ENCODE measurements at places on chromosomes 3 and 15.

GRCh38 chr3:180223268-180223667, 186.5 kb upstream of the PEX5L start:
- DNase-seq: no peak

- no peak for DNase-seq
Measured at GRCh38 chr3:177196456-177197040, 734 bp downstream of the TBL1XR1 start.

DNA sequence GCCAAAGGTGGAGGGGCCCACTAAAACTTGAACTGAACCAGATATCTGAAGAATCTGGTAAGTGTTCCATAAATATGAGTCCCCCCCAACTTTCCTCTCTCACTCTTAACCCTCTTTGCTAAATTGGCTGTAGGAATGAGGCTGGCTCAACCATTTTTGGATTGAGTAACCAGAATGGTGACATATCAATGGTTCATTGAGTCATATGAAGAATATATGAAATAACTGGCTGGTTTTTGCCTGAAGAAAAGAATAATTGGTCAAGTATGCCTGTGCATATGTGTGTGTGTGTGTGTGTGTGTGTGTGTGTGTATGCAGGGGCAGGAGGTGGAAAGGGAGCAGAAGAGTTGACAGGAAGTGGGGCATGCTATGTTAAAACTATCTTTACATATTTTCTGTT, 472.9 kb upstream of the THBS1 start:
- DNase-seq: no peak

DNA sequence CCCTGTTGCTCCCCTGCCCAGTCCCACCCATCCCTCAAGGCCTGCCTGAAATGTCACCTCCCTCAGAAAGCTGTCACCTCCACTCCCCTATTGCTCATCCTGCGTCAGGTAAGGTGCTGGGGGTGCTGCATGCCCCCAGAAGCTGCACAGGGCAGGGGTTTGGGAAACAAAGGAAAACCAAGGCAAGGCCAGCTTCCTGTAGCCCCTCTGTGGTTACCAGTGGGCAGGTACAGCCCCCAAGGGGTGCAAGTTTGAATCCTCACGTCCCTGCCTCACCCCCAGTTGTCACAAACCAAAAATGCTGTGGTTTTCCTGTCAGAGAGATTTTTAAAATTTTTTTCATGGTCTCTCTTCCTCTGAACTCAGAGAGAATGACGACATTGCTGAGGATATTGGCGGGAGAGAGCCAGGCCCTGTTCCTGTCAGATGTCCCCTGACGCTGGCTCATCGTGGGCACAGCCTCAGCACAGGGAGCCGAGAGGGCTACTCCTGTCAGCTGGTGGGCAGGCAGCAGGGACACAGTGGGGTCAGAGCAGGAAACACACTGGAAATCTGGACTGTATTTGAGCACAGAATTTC, 27.0 kb downstream of the PSTPIP1 start:
- no peak for DNase-seq

GRCh38 chr3:141011997-141012262, 39.2 kb upstream of the SPSB4 start:
- no peak for DNase-seq

- peak; percentile 91 for DNase-seq
Measured at GRCh38 chr3:117439812-117440211, 730.2 kb downstream of the TUSC7 start.

DNA sequence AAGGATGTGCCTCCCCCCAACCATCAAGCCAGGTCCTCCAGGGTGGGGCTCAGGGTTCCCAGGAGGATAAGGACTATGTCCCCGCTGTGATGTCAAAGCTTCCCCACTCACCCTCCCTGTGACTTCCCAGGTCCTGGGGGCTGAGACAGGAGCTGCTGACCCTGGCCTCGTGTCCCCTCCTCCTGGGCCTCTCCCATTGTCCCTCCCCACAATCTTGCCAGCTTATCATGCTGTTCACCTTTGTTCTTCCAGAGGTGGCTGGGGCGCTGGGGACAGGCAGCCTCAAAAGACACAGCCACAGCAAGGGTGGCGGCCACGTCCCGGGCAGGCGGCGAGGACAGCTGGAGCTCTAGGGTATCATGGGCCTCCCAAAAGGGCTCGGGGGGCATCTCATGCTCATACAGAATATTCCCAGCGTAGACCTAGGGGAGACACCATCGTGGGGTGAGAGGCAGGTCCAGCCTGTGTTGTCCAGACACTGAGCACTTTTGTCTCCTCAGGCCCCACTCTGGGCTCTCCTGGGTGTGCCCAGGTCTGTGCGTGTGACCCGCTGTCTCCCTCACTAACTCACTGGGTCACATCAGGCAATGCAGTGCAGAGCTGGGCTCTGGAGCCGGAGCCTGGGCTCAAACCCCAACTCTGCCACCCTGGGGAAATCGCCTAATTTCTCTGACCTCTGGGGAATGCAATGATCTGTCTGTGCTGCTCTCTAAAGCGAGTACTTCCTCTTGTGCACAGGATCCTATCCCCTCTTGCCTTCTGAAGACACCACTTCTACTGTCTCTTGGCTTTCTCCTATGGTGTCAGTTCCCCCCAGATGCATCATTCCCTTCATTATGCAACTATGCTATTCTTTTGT, 30.0 kb downstream of the SNX33 start:
- no peak for DNase-seq

DNA sequence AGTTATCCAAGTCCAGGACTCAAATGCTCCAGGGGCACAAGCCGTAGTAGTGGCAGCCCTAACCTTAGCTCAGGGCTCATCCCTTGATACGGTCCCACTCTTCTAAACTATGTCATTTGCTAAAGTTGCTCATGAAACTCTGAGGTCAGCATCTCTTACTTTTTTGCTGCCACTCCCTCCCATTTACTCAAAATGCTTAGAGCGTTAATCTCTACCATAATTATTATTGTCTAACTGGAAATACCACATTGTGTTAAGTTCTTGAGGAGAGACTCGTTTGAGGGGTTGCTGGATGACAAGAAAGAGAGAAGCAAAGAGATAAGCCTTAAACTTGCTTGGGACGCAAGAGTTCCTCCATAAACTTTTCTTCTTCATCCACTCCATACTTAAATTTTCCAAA, 26.9 kb upstream of the TMOD3 start:
- no peak for DNase-seq

GRCh38 chr3:189572249-189572648, 58.9 kb upstream of the TP63 start:
- DNase-seq: no peak

DNA sequence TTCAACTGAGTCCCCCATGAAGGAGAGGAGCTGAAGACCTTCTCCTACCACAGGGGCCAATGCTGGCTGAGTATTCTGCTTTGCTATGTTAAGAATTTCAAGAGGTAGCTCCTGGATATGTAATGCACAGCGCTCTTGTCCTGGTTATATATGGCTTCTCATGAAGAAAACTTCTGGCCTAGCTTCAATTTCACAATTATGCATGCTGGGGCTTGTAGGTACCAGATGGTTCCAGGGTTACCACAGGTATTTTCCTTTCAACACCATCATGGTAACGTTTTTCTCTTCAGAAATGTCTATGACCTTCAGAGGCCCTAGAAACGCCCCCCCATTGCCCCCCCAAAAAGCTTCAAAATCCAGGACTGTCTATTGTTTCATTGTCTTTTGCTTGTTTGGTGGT, 311.7 kb upstream of the ICE2 start:
- DNase-seq: no peak

- no peak for DNase-seq
Measured at GRCh38 chr15:74251131-74251811, 15.1 kb downstream of the CCDC33 start.

- no peak for DNase-seq
Measured at GRCh38 chr3:18900994-18901393, 247.3 kb upstream of the KCNH8 start.

DNA sequence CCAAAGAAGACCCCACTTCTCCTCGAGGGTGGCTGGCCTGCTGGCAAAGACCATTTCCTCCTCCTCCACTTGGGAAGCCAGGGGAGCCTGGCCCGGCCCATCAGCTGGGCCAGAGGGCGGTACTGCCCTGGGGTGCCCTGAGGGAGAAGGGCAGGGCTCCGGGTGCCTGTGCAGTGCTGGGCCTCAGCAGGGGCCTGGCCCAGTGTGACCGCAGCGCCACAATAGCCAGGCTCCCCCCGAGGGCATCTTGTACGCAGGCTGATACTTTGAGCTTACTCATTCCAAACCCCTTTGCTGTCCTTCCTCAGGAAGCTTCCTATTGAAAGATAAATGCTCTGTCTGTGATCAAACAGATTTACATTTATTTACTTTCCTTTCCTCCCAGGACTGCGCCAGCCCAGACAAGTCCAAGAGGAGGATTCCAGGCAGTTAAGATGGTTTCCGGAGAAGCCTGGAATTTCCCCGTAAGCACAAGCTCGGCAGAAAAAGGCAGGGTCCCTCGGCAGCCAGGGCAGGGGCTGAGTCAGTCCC, 240.1 kb downstream of the XXYLT1 start:
- no peak for DNase-seq

DNA sequence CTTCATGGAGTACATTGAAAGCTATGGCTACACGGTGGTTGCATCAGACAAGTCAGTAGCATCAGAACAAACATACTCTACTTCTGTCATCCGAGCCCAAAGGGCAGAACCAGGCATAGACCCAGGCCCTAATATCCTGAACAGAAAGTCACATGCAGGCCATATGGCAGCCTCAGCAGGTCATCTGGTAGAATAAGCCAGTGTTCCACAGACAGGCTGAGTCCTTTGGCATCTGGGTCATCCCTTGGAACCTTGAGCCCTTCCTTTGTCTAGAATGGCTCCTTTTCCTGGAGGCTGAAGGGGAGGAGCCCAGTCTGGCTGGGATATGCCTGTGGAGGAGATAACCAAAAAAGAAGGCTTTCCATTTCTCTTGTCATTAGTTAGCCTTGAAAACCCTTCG, 29.2 kb downstream of the SEMA6D start:
- no peak for DNase-seq

DNA sequence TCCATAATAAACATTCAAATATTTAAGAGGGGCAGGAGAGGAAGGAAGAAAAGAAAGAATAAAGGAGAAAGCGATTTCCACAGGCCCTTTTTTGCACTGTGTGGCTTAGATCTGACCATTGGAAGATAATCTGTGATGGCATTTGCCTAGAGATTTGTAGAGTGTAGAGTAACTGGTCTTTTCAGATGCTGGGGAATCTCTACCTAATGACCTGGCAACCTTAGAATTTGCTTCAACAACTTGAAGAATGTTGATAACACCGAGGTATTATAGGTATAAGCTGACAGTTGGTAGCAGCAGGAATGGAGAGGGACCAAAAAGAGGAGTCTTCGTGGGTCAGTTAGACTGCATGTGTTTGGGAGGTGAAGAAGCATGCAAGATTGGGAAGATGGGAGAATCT, 20.9 kb upstream of the AVEN start:
- no peak for DNase-seq

- no peak for DNase-seq
Measured at GRCh38 chr15:95469496-95470000, 861.0 kb upstream of the NR2F2 start.

- DNase-seq: no peak
Measured at GRCh38 chr15:58264053-58264971, 126.1 kb downstream of the AQP9 start.

- DNase-seq: no peak
Measured at GRCh38 chr15:96073908-96074307, 256.6 kb upstream of the NR2F2 start.

GRCh38 chr3:23442598-23443383, 239.7 kb downstream of the UBE2E2 start:
- DNase-seq: no peak

DNA sequence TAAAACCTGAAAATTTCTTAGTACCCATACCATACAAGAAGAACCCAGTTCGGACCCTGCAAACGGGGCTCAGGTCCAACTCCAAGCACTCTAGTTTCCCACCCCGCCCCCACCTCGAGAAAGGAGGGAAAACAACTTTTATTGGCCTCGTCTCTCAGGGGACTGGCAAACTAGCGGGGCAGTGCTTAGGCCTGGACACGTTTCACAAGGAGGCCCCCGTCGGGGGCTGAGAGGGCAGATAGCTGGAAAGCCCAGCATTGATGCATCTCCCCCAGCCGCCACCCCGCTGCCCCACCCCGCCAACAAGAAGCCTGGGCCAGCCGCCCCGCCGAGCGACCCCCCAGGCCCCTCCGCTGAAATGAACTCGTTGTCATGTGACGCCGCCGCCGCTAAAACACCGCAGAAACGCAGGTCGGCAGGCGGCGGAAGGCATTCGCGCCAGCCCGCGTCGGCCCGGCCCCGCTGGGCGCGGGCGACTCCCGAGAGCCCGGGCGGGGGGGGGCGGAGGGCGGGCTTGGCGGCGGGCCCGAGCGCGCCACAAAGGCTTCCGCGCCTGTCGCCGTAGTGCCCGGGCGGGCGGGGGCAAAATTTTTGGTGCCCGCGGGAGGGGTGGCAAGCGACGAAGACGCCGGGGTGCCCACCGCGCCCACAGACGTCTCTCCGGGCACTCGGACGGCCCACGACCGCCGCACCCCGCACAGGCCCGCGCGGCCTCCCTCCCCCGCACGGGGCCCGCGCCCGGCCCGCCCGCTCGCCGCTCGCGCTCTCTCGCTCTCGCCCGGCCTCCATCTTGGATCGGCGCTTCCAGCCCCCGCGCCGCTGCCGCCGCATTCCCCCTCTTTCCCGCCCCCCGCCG, 634 bp downstream of the STAG1 start:
- peak; percentile 85 for DNase-seq

GRCh38 chr15:65309882-65310418, 5.5 kb downstream of the RNU5B-1 start:
- DNase-seq: no peak

DNA sequence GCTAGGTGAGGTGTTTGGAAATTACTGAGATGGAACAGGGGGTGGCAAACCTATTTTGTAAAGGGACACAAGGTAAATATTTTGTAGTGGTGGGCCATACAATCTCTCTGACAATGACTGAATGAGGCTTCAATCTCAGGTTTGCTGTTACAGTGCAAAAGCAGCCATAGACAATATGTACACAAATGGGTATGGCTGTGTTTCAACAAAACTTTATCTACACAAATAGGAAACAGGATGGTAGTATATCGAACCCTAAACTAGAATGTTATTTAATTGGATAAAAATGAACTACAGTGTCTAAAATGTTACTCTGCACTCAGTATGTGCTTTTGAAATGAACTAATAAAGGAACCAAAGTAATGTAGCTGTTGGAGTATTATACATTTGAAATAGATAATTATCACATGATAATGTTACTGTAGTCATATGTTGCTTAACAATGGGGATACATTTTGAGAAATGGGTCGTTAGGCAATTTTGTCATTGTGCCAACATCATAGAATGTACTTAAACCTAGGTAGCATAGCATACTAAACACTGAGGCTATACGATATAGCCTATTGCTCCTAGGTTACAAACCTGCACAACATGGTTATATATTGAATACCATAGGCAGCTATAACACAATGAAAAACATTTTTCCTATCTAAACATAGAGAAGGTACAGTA, 495.2 kb upstream of the TBL1XR1 start:
- DNase-seq: no peak

All from DMS 273 treated with DMSO at 0.1 percent for 48 hours (cell line).